CD4-positive, alpha-beta T cell treated with Interleukin-2 at 100 ng/mL for 4 hours (primary cell): ENCODE measurements at places on chromosomes 1 and 21.

GRCh38 chr1:48242141-48242736, 19.7 kb downstream of the SLC5A9 start:
- no peak for DNase-seq

- DNase-seq, result no peak
Measured at GRCh38 chr1:178564086-178564782, 51.3 kb downstream of the TEX35 start.

- DNase-seq, result no peak
Measured at GRCh38 chr1:25461849-25462248, 31.2 kb downstream of the MACO1 start.

DNA sequence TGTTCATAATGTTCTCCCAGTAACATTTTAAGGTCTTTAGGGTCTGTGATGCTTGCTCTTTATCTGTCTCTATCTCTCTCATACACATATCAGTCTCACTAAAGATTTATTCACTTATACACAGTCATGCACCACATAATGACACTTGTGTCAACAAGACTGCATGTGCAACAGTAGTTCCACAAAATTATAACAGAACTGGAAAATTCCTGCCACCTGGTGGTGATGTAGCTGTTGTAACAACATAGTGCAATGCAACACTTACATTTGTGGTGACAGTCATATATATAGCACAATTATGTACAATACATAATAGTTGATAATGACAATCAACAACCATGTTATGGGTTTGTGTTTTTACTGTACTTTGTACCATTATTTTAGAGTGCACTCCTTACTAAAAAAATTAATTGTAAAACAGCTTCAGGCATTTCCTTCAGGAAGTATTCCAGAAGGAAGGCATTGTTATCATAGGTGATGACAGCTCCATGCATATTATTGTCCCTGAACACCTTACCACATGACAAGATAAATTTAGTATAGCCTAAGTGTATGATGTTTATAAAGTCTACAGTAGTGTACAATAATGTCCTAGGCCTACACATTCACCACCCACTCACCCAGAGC, 8.1 kb downstream of the TDRD5 start:
- DNase-seq, result no peak

- DNase-seq, result no peak
Measured at GRCh38 chr1:173453982-173454381, 23.2 kb upstream of the PRDX6 start.

GRCh38 chr1:58402444-58402843, 144.1 kb downstream of the OMA1 start:
- no peak for DNase-seq

DNA sequence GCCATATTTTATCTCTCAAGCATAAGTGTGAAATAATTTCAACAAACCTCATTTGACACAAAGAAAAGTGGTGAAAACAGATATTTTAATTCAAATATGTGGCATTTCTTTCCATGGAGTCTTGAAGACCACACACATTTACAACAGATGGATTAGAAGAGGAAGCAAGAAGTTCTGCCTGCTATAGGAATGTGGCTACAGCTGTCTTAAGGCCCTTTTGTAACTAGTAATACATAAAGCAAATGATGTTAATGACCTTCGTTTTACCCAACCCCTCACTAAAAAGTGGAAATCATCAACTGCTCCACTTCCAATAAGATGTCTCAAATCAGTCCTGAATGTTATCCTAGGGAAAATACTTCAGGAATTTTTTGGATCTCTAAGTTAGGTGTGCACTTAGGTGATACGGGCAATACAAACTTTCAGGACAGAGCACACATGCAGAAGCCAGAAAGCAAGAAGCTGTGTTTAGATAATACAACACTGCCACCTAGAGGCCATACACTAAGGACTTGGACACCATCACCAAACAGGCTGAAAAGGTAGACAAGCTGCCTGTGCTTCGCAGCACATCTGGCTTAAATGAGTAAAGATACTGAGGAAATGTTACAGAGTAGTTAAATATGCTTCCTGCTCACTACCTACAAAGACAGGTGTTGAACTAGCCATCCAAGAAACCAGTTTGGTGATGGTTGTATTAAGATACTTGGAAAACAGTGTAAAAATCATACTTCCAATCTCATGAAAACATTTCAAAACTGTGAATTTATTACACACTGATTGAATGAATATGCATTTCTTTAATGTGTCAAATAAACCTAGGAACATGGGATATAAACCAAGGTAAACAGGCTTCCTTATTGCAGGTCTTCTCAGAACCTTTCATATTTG, 24.4 kb downstream of the RRAGC start:
- peak; percentile 77 for DNase-seq

- no peak for DNase-seq
Measured at GRCh38 chr1:37616330-37616729, 18.4 kb downstream of the RSPO1 start.

GRCh38 chr1:201686714-201687455, 142.1 kb upstream of the IPO9 start:
- no peak for DNase-seq

DNA sequence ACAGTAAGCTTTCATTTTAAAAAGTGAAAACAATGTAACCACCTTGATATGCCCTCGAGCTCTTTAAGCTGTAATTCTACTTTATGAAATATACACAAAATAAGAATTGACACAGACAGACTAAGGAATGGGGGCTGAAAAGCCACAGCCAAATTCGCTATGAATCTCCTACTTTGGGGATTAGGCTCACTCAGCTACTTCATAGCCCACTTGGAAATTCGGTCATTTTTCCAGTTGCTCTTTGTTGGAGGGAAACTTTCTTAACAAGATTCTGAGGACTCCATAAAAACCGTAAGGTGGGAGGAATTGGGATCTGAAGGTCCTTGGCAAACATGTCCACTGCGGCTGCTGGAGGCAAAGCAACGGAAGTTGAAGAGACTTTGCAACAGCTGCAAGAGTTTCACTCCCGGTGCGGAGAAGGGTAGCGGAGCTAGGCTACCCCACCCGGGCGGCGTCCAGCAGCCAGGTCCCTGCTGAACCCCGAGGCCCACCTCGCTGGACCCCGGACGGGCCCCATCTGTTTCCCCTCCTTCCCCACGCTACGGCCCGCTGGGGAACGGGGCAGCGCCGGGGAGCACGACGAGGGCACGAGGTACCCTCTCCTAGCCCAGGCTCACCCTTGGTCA, 634 bp downstream of the MYCBP start:
- peak; percentile 20 for DNase-seq

DNA sequence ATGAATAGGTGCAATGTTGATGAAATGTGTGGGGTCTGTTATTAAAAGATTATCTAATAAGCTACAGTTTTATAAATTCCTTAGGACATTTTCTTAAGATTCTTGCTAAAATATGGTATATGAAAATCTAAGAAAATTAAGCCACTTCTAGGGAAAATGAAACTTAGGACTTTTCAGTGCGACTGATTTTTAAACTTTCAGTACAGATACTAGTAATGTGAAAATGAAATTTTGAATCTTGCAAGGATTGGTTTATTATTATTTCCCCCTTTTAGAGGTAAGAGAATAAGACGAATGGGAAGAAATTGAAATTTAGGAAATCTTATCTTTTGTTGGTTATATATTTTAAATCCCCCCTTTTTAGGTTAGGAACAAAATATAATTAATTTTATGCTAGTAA, 16.4 kb downstream of the CAPZA1 start:
- no peak for DNase-seq

DNA sequence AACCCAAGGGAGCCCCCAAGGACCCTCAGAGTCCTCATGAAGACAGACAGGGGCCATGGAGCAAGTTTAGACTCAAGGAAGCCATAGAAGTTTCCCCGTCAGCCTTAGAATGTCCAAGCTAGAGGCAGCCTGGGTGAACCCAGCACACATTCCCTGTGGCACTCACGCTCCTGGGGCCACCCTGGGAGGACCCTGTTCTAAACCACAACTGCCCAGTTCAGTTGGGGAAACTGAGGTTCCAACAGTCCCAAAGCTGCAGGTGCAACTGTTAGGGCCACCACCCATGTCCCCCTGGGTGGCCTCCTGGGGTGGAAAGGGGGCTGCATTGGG, 9.3 kb downstream of the WNT3A start:
- DNase-seq, result no peak

- no peak for DNase-seq
Measured at GRCh38 chr1:64514197-64514765, 44.4 kb downstream of the CACHD1 start.

DNA sequence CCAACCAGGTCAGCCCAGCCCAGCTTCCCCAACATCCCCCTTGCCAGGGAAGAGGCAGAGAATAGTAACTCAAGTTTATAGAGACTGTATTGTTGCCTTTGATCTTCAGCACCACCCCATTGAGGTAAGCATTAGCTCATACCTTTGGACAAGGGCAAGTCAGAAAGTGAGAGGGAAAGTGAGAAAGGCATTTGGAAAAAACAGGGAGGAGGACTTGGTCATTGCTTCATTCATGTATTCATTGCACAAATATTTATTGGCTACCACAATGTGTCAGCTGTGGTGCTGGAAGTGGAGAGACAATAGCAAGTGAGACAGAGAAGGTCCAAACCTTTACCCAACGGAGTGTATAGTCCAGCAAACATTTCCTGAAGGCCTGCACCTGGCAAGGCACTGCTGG, 561.2 kb downstream of the KIF26B start:
- DNase-seq, result no peak

- no peak for DNase-seq
Measured at GRCh38 chr1:185291159-185291558, 25.9 kb downstream of the IVNS1ABP start.

DNA sequence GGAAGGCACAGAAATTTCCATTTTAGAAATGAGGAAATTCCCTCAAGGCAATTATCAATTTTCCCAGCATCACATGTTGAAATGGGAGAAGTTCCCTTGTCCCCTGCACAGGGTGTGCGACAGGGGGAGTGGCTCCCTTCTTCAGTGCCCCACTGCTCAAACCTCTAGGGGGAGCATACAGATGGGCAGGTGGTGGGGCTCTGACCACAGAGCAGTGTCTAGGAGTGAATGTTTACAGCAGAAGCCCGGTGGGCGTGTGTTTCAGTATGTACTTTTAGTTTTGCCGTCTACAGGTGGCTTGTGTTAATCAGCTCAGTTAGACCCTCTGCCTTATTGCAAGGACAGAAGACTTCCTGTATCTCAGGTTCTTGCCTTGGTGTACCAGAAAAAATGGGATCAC, 493.7 kb upstream of the PLXNA2 start:
- no peak for DNase-seq

DNA sequence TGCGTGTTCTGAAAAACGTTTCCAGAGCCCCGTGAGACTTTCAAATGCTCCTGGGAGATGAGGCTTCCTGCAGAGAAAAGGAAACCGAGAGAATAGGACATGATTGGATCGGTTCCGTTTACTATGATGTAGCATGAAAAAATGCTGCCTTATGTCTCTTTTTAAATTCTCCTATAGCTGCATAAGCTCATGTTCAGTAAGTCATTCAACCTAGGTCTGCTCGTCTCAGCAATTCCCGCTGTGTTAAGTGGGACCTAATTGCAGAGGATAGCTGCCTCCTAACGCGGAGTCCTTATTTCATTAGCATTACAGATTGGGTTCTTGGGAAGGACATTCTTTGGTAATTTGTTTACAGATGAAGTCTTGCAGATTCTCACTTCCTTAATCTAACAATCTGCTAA, 165.3 kb downstream of the GALNT2 start:
- DNase-seq, result no peak

DNA sequence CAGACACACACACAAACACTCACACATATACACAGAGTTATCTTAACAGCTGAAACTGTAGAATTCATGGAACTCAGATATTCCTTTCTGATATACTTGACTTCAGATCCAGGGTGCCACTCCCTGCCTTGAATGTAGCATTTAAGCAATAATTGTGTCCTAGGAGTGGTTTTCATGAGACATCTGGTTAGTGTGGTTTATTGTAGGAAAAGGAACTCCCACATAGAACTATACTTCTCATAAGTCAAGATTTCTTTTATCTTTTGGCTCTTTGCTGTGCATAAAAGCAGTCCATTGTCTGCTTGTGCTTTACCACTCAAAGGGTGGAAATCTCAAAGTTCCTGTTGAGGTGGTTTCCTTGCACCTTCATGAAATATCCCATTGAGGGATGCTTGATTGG, 272.6 kb upstream of the SGIP1 start:
- no peak for DNase-seq

- DNase-seq, result no peak
Measured at GRCh38 chr21:31278511-31279130, 65.4 kb downstream of the TIAM1 start.

- no peak for DNase-seq
Measured at GRCh38 chr1:45953934-45954847, 150.8 kb downstream of the MAST2 start.

- no peak for DNase-seq
Measured at GRCh38 chr1:212612041-212612961, 3.7 kb downstream of the ATF3 start.

GRCh38 chr1:220966881-220967611, 87.8 kb downstream of the HLX start:
- no peak for DNase-seq

DNA sequence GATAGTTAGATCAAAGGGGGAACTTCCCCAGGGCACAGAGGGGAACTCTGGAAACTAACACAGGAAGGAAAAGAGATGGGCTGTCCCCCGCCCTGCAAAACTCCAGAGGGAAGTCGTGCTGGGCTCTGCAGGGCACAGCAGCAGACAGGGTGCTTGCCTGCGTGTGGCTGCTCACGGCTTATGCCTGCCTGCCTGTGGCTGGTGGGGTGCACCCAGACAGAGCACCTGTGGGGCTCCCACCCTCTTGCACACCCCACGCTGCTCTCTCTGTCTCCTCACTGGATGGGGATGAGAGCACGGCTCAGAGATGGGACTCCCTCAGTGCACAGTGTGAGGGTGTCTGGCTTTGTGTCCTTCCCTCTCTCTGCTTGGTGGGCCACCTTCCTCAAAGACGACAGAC, 13.5 kb upstream of the ETV3L start:
- no peak for DNase-seq

- DNase-seq, result no peak
Measured at GRCh38 chr1:211684791-211685190, 9.4 kb upstream of the NEK2 start.

DNA sequence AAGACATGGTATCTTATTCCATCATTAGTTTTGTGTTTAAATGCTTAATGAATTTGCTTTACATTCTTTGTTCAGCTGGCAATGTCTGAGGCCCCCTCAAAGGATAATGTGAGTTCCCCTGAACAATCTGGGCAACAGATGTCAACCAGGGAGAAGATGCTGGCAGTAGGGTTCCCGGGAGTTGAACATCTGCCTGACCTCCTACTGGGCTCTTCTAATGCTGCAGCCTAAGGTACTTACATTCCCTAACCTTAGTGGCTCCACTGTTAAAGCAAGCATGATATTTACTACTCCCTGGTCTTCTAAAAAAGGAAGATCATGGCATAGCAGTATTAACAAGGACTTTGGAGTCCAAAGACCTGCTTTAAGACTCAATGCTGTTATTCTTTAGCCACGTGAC, 574.9 kb upstream of the NR5A2 start:
- no peak for DNase-seq

DNA sequence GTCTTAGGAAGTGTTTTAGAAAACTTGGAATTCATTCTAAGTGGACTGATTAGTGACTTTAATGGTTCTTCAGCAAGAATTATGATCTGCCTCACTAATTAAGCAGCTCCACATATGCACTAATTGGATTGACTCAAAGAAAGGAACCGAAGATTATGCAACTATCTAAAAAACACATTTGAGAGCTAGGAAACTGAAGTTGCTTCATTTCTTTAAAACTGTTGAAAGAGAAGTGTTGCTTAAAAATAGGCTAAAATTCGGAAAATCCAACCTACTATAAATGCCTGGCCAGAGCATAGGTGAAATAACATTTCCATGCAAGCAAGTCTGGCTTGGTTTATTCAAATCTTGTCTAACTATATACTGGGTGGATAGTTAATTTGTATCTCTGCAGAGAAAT, 502.9 kb upstream of the ZRANB2 start:
- no peak for DNase-seq

- no peak for DNase-seq
Measured at GRCh38 chr21:15164678-15165303, 100.0 kb upstream of the NRIP1 start.
